Glomerular endothelial cell (primary cell): ENCODE measurements at places on chromosomes 6 and 20.

- DNase-seq = no peak
These were observed 661 bp downstream of the FNDC11 start for GRCh38 chr20:63554361-63555278.

GRCh38 chr6:45423824-45424450 is 46.2 kb upstream of the SUPT3H start:
- DNase-seq = no peak

- no peak for DNase-seq
These were observed 100.7 kb downstream of the CDH26 start for GRCh38 chr20:60058879-60059278.

DNA sequence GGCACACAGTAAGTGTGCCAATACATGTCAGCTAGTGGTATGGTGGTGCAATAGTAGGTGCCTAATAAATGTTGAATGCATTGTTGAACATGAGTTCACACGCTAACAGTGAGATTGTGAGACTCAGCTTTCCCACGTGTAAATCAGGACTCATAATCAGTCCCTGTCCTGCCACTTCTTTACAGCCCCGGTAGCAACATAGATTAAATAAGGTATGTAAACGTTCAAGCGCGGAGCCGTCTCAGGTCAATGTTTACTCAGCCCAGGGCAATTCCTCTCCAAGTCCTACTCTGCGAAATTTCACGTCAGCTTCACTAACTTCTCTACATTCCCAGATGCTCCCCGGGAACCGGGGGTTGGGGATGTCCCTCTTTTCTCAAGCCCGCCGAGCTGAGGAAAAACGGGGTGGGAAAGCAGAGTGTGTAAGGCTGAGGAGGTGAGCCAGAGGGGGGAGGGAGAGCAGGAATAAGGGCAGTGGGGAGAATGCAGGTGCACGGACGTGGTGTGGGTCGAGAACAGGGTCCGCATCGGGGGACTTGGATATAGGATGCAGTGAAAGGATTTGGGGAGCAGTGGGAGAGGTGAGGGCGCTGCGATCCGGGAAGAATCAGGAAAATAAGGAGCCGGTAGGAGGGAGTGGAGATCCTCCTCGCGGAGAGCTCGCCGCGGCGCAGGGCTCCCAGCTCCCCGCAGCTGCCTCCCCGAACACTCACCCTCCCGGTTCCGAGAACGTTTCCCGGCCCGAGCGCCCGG is 544 bp upstream of the TP53INP2 start:
- DNase-seq = no peak

DNA sequence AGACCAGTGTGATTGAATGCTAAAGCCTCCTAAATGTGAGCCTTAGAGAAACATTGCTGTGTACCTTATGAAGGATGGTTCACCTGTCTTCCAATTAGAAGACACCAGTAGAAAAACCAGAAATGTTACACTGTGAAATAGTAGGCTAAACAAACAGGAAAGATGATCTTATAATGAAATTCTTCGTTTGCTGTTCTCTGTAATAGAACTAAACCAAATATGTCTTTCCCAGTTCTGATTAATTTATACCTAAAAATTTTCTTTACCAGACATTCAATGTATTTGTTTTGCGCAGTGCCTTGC is 114.8 kb downstream of the RTN4IP1 start:
- DNase-seq = no peak

DNA sequence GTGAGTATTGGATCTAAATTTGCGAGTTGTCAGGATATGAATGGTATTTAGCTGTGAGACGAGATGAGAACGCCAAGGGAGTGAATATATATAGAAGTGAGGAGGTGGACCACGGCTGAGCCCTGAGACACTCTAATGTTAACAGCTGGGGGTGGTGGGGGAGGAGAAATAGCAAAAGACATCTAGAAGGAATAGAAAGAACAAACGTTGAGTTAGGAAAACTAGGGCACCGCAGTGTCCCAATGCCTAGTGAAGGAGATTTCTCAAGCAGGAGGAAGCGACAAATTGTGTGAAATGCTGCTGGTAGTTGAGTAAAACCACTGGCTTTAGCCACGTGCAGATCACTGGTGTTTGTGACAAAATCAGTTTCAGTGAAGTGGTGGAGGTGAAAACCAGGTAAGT is 56.9 kb downstream of the CD164 start:
- DNase-seq = no peak

DNA sequence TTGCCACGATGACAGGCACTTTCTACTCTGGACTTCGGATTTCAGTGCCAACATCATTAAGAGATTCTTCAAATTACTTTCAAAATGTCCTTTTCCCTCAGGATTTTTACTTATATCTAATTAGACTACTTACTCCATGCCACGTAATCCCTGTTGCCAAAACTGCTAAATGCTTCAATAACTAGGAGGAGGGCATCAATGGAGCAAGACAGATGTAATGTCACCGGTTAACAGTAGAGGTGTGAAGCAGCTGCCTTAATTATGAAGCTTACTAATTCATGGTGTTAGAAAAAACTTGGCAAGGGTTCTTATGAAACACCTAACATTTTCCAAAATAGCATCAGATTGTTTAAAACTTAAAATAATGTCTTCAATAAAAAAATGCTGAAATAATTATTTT is 111.2 kb upstream of the SIM1 start:
- no peak for DNase-seq

GRCh38 chr6:41615311-41615710 is 23.0 kb upstream of the MDFI start:
- no peak for DNase-seq

- DNase-seq = no peak
These were observed 367.1 kb downstream of the PREX1 start for GRCh38 chr20:48460681-48461080.

- DNase-seq = no peak
These were observed at the start of gene HLA-DOA for GRCh38 chr6:33008944-33009861. TSS of gene HLA-DOA (minus strand) at chr6:33009591.

- DNase-seq = no peak
These were observed 996 bp downstream of the DOK5 start for GRCh38 chr20:54476169-54477009.

DNA sequence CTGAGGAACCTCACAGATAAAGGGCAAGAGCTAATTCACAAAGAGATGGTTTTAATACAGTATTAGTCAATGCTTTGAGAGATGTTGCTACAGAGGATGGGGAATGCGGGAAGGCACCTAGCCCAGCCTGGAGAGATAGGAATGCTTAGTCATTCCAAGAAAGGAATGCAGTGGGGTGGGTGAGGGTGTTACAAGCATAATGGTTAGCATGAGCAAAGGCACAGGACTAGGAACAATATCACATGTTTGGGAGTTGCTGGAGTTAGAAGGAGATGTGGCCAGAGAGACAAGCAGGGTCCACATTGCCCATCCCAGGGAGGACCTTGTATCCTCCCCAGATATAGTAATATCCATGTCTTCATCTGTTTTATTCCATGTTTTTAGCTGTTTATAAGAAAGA is 107.0 kb upstream of the OGFRL1 start:
- no peak for DNase-seq

- no peak for DNase-seq
These were observed 99.1 kb downstream of the HIVEP2 start for GRCh38 chr6:142845624-142846458.

- no peak for DNase-seq
These were observed 219.5 kb downstream of the CDC5L start for GRCh38 chr6:44606976-44607375.

DNA sequence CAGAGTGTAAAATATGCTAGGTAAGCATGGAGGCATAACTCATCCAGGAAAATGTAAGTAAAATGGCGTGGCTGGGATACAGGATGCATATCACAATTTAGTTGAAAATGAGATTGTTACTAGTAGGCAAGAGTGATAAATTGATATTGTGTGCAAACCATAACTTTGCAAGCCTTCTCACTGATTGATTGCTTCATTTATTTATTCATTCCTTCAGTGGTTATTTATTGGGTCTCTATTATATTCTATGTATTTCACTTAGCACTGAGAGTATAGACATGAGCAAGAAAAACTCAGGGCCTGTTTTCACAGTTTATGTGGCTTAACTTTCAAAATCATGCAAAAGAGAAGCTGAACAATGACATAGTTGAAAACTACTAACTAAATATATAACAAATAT is 241.0 kb upstream of the EYS start:
- DNase-seq = no peak

- no peak for DNase-seq
These were observed 1.1 kb upstream of the CLIC1 start for GRCh38 chr6:31737315-31737990.

DNA sequence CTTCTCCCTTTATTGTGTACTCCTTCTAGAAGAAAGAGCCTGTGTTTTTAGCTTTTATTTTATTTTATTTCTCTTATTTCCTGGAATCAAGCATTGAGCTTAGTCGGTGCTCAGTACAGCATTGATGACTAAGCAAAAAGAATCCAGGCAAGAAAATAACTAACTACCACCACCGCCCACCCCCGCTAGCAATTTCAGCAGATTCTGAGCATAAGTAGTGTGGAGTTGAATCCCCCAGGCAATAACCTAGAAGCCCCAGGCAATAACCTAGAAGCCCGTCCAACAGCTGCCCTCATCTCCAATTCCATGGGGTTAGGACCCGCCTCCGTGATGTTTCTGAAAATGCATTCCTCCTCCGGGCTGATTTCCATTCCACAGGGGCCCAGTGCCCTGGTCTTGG is 258.0 kb upstream of the TAB2 start:
- no peak for DNase-seq

- DNase-seq = no peak
These were observed 107.4 kb downstream of the UTRN start for GRCh38 chr6:144392536-144392935.

DNA sequence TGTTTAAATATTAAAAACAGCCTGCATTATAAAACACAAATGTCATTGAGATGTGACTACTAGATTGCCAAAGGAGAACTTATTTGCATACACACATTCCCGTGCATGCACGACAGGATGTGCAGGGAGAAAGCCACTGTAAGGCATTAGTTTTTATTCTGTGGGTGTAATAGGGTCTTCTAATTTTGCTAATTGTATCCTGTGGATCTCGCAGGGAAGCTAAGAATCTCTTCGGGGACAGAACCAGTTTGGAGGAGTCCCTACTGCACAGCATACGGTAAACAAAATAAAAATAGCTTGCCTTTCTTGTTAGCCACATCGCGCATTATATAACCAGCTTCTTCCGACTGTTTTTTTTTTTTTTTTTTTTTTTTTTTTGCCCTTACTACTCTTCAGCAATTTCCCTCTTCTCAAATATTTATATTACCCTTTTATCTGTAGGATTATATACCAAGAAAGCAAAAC is 2.0 kb downstream of the ATXN1 start:
- no peak for DNase-seq

- no peak for DNase-seq
These were observed 14.1 kb upstream of the ZSCAN12 start for GRCh38 chr6:28413681-28414080.

DNA sequence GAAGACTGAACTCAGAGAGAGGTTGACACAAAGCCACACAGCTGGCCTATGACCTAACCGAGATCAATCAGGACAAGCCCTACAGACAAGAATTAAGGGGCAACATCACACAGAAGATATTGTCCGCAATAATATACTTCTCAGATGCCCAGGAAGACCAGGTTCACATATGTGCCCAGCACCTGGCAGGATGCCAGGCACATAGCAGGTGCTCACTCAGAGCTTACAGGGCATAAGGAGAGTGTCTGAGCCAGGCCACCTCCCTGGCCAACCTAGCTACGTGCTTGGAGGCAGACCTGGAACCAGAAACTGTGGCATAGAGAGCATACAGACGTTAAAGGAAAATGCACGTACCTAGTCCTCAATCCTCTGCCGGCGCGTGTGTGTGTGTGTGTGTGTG is 87.0 kb upstream of the LRFN2 start:
- no peak for DNase-seq

DNA sequence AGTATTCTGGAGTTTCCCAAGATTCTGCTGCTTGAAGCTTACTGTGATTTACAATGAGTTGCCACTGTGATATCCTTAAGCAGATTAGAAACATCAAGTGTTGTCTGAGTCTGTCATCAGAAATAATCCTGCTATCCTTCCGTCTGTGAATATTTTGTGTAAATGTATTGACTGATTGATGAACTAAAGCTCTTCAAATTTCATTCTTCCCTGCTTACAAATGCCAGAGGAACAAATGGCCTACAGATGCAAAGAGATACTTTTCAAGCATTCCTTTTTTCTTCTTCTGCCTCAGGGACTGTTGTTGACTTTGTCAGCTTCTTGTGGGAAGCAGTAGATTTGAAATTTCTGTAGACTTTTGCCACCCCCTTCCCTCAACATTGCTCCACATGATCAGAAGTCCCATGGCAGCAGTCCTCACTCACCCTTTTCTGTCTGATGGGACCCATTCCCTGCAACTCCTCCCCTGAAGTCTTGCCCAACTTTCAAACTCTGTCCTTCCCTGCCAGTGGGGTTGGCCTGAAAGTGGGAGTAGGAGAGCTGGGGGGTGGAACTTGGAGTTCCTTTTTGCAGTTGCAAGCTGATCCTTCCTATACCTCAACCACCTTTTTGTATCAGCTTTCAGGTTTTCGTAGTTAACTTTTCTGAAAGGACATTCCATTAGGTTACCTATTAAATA is 38.5 kb upstream of the MLIP start:
- no peak for DNase-seq

GRCh38 chr6:2687456-2687855 is 63.3 kb downstream of the MYLK4 start:
- no peak for DNase-seq

DNA sequence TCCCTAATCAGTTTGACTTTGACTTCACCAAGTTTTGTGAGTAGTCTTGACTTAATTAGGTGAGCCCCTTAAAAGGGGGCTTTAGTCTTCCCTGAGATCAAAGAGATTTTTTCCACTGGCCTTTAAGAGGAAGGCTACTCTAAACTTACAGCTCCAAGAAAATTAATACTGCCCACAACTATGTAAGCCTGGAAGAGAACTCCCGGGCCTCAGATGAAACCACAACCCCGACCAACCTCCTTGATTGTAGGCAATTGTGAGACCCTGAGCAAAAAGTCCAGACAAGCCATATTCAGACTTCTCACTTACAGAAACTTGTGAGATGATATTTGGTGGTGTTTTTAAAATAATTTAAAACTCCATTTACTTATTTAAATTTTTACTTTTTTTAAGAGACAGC is 18.1 kb downstream of the SNX3 start:
- no peak for DNase-seq

GRCh38 chr6:170444056-170444591 is 109.0 kb downstream of the PSMB1 start:
- no peak for DNase-seq

DNA sequence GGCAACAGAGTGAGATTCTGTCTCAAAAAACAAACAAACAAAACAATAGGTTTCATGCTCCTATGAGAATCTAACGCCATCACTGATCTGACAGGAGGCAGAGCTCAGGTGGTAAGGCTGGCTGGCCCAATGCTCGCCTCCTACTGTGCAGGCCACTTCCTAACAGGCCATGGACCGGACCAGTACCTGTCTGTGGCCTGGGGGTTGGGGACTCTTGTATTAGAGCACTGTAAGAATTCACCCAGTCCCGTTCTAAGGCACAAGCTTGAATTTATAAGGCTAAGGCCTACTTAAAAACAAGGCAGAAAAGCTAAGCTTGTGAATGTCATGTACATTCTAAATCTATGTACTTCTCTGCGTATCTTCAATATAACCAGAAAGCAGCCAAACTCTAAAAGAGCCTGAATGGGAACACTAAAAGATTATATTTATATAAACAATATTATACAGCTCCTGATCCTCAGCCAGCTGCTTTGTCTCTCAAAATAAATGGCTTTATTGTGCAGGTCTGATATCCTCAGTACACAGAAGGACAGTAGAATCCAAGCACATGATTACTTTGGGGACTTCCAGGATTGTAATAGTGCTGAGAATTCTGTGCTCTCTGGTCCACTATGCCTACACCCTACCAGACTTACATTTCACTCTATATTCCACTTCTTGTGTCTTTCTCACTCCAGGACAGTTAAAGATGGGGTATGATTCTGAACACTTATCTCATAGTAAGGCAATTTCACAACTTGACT is 64.5 kb upstream of the DST start:
- DNase-seq = no peak

GRCh38 chr6:131999545-132000146 is 48.5 kb upstream of the CCN2 start:
- no peak for DNase-seq
